ENCODE measurements at places on chromosomes 4 and X.
A peak's percentile ranks its signal among the peaks of the same experiment; 100 is the strongest.

GRCh38 chrX:109360301-109360700 is 121.6 kb downstream of the GUCY2F start:
- no peak for DNase-seq

DNA sequence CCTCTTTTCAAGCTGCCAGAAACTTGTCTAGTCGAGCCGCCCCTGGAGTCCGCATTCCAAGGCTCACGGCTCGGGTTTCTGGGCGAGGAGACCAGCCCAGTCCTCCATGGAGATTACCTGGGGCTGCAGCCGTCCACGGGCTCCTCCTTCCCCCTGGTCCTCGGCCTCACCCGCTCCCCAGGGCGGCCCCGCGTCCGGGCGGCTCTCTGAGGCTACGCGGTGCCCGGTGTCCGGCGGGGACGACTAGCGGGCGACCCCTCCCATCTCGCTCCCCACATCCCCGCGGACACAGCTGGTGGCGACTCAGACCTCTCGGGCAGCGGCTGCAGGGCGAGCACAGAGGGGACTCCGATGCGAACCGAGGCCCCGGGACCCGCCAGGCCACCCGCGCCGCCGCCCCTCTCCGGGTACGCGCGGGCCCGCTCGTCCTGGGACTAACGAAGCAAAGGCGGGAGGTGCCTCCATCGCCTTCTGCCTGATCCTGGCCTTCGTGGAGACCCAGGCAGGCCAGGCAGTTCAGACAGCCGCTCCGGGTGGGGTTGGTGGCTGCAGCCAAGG is 159.4 kb downstream of the TRAM1L1 start:
- peak; percentile 71 for DNase-seq

DNA sequence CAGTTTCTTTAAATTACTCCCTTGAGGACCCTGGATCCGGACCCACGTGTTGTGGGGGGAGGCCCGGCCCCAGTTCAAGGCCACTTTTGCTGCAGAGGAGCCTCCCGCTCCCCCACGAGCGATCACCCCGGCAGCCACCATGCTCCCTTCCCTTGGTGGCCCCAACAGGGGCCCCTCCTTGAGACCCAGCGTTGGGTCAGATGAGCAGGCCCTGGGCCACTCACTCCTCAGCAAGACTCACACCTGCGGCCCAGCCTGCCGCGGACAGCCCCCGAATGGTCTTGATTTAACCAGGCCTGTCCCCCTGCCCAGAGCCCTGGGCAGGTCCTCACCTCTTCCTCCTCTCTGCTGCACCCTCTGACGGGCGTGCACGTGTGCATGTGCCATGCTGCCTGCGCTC is 4.3 kb downstream of the CPLX1 start:
- DNase-seq, result peak; percentile 76

GRCh38 chrX:13697976-13698375 is 9.0 kb downstream of the RAB9A start:
- no peak for DNase-seq

DNA sequence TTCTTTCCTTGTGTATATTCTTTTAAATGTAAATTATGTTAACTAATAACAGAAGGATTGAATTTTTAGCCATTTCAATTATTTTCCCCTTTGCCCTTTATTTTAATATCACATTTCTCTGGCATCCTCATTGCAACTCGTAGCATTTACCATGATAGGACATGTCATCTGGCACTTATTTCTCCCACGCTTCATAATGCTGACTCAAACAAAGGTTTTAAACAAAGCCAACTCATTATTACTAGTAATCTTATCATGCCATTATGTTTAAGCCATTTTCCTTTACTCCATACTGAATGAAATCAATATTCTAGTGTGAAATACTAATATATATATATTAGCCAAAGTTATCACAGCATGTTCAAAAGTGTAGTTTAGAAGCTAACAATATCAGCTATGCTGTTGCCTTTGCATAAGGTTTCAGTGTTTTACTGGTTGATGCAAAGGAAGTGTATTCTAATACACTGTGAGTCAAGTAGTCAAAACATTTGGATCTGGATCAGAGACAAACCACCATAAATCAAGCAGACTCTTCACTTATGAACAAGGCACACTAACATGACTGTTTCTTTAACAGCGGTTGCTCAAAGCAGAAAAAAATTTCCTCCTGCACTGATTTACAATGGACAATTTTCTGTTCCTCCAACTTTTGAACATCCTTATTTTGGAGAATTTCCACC is 281.6 kb downstream of the SLC7A11 start:
- DNase-seq, result no peak

DNA sequence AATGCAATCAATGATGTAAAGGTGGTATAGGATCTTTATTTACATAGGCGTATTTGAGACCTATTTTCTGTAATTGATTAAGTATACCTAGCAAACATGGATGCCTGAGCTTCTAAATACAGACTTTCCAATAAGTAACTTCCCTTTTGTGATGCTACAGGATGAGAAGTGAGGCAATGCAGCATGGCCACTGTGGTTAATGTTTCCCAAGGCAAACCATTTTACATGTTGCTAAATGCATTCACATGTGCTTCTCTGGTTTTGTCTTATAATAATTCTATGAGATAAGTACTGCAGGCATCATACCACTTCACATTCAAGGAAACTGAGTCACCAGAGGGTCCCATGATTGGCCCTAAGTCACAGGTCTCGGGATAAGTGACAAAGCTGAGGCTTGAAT is 35.7 kb upstream of the NKX3-2 start:
- no peak for DNase-seq

GRCh38 chr4:55921093-55921492 is 27.7 kb upstream of the CEP135 start:
- no peak for DNase-seq
